ENCODE measurements at places on chromosomes 11 and 22.

DNA sequence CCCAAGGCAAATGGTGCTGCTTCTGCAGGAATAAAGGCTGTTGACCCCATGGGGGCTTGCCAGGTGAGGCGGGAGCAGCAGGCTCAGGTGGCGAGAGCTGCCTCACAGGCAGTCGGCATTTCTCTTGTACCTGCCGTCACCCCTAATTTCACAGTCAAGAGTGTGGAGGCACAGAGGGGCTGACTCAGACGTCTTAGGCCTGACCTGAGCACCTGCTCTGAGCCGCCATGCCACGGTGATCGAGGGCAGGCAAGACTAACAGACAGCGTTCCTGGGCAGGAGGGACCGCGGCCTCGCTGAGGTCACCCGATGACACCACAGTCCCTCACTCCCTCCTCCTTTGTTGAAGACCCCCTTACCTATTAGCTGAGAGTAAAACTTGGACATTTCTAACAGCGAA, 5.2 kb downstream of the ALG12 start:
- no peak for DNase-seq

- no peak for DNase-seq
Measured at GRCh38 chr11:36360318-36360717, 64.2 kb downstream of the PRR5L start.

DNA sequence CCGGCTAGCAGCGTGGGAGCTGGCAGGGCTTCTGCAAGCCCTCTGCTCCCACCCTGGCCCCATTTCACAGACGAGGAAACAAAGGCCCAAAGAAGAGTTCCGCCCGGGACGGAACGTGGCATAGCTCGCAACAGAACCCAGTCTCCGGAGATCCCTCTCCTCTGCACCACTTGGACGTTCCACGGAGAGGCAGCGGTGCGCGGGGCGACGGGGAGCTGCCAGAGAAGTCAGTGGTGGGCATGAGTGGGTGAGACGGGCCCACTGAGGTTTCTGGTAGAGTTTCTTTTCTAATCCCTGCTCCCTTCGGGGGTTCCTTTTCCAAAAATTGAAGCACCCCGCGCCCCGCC, 554 bp upstream of the NECTIN1 start:
- DNase-seq = no peak

- DNase-seq = no peak
Measured at GRCh38 chr11:117625237-117625636, 171.8 kb downstream of the DSCAML1 start.

DNA sequence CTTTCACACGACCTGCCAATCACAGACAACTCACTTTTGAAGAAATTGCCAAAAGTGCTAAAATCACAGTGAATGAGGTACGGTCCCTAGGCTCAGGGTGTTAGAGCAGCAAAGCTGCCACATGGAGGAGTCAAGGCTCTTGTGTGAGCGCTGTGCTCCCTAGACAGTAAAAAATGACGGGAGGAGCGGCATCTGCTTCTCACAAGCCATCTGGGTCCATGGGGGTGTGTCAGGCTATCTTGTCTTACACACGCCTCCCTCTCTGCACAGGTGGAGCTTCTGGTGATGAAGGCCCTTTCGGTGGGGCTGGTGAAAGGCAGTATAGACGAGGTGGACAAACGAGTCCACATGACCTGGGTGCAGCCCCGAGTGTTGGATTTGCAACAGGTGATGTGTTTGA, 14.8 kb downstream of the PSMD13 start:
- no peak for DNase-seq

DNA sequence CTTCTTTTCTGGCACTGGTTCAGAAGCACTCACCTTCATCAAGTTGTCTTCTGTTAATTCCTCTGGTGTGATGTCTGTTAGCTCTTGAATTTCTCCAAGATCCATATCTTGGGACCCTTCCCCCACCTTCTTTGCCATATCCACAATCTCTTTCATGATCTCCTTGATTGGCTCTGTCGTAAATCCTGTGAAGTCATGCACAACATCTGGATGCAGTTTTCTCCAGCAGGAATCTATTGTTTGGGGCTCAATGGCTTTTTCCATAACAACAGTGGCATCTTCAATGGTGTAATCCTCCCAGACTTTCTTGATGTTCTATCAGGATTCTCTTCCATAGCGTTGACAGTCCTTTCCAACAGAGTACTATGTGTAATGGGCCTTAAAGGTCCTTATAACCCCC, 96.9 kb downstream of the CSTPP1 start:
- no peak for DNase-seq

DNA sequence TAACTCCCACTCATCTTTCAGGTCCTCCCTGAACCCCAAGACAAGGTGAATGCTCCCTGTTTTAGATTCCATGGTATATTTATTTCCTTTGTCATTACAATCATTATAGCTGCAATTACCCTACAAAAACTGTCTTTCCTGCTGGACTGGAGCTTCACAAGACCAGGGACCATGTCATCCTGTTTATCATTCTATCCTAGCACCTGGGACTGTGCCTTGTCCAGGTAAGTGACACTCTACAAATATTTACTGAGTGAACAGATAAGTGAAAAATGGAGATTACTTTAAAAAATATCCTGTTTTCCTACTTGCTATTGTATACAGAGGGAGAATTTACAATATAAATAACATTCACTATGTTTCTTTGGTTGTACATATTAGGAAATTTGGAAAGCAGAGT, 22.5 kb upstream of the ELF5 start:
- no peak for DNase-seq

DNA sequence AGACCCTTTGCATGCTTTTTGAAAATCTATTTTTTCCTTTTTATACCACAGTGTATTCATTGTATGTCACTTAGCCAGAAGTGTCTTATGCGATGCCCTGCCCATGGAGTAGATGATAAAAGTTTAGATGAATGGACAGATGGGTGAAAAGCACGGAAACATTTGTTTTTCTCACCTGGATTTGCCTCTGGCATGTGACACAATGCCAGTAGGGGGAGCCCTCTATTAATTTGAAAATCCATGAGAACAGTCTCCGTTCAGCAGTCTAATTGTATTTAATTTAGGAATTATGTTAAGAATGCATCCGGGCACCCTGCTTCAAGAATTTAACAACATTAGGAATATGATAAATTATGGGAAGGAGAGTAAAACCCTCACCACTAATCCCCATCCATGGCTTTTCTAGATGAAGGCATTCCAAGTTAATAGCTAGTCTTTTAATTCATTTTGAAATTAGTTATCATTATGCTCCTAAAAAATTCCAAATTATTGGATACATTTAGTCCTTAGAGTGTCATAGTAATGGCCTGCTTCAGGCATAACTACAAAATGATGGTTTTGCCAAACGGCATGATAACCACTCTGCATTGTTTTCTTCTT, 55.3 kb upstream of the ALKBH3 start:
- DNase-seq = peak; percentile 39

DNA sequence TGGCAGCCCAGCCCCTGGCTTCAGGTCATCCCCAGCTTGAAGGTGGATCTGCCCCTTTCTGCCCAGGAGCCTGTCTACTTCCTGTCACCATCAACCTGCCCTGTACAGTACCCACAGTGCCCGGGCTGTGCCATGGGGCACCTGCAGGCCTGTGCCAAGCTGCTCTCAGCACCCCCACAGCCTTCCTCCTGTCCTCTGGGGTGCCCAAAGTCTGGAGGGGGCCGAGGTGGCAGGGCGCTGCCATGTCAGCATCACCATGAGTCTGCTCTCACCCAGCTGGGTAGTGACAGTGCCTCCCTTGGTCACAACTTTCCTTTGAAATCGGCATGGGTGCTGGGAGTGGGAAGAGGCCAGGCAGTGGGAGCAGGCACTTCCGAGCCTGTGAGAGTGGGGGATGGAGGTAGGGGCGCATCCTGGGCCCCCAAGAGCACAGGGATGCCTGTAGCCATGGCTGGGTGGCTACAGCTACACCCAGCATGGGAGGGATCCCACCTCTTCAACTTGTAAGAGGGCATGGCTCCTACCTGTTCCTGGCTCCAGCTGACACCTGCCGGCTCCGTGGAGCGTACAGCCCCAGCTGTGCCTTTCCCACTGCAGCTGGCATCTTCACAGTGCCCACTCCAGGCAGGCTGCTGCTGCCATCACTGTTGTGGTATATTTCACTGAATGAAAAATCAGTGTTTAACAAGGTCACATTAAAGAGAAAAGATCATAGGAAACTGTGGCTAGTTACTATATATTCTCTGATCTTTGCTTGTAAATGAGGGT, 42.9 kb downstream of the RNF169 start:
- DNase-seq = no peak

DNA sequence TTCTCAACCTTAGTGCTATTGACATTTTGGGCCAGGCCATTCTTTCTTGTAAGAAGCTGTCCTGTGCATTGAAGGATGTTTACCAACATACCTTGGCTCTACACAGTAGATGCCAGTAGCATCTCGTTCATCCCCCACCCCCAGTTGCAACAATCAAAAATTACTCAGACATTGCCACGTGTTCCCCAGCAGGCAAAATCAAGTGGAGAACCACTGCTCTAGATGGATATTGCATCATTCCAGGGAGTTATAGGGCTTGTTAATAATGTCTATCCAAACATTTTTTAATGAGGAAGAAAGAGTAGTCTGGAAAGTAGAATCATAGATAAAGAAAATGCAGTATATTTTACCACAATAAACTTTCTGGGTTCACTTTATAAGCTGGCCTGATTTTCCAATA, 64.1 kb downstream of the PRMT3 start:
- DNase-seq = peak; percentile 1

GRCh38 chr11:8747173-8747572, 64.6 kb downstream of the RPL27A start:
- DNase-seq = no peak

GRCh38 chr11:79043726-79044125, 397.1 kb downstream of the TENM4 start:
- DNase-seq = no peak

- DNase-seq = no peak
Measured at GRCh38 chr11:17594686-17595192, 47.7 kb downstream of the OTOG start.

DNA sequence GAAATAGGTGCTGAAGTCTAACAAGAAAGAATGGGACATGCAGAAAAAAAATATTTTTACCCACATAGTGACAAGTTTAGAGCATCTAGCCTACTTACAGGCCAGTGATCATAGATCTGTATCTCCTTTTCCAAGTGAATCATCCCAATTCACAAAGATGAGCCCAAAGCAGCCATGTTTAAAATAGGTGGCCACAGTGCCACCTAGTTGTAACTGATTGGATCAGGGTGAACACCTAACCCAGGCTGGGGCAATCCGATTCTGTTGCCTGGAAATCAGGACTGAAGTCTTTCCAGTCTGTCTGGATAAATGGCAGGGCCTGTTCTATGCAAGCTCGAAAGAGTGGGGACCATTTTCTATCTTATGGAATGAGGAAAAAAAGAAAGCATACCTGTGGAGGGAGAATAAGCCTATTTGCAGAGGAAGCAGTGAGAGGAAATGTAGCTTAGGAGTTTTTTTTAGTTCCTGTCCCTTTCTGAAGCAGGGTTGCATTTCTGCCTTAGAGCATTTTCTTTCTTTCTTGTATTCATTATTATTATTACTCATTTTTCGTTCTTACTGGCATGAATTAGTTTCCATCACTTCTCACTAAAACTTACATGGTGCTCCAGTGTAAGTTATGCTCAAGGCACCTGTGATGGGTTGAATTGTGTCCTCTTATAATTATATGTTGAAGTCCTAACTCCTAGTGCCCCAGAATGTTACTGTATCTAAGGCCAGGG, 113.2 kb upstream of the RAG2 start:
- no peak for DNase-seq

DNA sequence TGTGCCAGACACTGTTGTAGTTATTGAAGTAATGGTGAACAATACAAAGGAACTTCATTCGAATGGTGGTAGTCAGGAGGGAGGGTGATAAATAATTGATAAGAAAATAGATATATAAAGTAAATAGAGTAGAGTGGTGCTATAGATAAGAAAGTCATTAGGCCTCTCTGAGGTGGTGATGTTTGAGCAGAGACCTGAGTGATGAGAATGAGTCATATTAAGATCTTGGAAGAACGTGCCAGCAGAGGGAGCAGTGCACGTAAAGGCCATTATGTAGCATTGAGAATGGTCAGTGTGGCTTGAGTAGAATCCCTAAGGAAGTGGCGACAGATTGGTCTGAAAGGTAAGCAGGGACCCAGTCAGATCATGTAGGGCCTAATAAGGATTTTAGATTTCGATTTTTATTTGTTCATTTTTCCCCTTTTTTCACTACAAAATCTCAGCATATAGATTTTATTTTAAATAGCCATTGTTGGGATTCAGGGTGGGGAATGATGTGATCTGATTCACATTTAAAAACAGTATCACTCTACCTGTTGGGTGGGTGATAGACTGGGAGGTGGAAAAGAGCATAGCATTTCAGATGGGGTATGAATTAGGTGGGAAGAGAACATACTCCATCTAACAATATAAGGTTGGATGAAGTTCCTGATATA, 44.7 kb downstream of the CCDC90B start:
- peak; percentile 75 for DNase-seq

DNA sequence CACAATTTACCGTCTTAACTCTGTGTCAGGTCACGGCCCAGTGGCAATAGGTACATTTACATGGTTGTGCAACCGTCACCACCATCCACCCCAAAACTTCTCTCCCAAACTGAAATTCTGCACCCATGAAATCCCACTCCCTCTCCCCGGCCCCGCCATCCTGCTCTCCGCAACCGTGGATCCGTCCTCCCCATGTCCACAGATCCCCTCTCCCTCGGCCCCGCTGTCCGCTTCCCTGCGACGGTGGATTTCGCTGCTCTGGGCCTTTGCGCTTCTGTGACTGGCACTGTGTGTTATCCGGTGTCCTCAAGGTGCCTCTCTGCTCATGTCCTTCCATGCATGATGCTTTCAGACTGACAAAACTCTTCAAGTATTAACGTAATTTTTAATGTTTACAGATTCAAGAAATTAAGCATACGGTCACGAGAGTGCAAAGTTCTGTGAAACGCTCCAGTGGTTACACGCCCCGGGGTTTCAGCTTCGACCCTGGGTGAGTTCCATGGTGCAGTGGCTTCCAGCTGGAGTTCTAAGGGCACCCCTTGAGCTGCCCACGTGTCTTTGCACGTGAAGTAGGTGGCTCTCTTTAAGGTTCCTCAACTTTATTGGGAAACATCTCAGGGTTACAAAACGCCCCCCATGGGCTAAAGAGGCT, 76.4 kb downstream of the KCNQ1 start:
- DNase-seq = no peak

- no peak for DNase-seq
Measured at GRCh38 chr11:78203184-78203583, 14.5 kb downstream of the USP35 start.

DNA sequence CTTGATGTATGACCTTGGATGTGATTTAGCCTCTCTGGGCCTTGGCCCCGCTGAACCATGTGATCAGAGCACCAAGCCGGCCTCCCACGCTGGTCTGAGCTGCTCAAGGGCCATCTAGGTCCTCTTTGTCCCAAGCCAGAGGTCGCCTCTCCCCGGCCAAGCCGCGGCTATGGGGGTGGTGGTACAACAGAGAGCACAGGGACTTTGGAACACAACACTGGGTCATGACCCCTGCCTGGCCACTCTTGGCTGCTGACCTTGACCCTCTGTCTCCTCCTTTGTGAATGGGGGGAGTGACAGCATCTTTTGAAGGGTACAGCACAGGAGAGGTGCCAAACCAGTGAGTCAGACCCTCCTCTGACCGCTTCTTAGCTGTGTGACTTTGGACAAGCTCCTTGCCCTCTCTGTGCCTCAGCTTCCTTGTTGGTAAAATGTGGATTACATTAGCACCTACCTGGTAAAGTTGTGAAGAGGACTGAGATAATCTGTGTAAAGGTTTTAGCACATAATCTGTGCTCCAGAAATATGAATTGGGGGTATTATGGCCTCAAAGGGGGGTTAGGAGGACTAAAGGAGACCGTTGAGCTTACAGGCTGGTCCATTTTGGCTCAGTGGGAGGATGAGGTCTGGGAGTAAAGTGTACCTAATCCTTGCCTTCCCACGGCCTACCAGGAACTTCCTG, 4.7 kb downstream of the SCYL1 start:
- no peak for DNase-seq

All from EL (cell line).